ENCODE measurements at places on chromosomes 12 and 14.

- DNase-seq = peak; percentile 57
Measured at GRCh38 chr12:118842866-118843265, 138.5 kb upstream of the SRRM4 start.

- DNase-seq = no peak
Measured at GRCh38 chr14:71448431-71449315, 483.6 kb upstream of the RGS6 start.

GRCh38 chr12:105741786-105742566, 396.8 kb downstream of the NUAK1 start:
- peak; percentile 46 for DNase-seq

GRCh38 chr12:106176560-106176959, 37.8 kb upstream of the NUAK1 start:
- DNase-seq = no peak

GRCh38 chr14:65414961-65415589, 2.5 kb downstream of the FUT8 start:
- peak; percentile 53 for DNase-seq

GRCh38 chr14:101507836-101508150, 53.5 kb upstream of the DIO3 start:
- no peak for DNase-seq

GRCh38 chr14:34231626-34232025, 230.4 kb downstream of the SPTSSA start:
- DNase-seq = no peak

DNA sequence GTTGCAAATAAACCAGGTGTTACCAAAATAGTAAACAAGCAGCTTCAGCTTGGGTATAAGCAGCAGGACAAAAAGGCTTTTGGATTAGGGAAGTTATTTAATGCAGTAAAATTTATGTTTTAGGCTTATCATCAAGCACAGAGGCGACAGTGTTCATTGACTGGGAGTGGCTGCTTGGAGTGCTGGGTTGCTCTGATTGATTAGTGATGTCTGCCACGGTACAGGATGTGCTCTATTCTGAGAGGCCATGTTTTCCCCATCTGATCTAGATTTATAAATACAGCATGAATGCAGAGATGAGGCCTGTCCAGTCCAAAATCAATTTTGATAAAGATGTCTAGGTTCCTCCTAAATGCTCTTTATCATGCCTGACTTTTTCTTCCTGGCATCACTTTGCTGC, 83.5 kb downstream of the MAP1LC3B2 start:
- no peak for DNase-seq

- no peak for DNase-seq
Measured at GRCh38 chr14:102544747-102545460, 35.3 kb upstream of the ANKRD9 start.

DNA sequence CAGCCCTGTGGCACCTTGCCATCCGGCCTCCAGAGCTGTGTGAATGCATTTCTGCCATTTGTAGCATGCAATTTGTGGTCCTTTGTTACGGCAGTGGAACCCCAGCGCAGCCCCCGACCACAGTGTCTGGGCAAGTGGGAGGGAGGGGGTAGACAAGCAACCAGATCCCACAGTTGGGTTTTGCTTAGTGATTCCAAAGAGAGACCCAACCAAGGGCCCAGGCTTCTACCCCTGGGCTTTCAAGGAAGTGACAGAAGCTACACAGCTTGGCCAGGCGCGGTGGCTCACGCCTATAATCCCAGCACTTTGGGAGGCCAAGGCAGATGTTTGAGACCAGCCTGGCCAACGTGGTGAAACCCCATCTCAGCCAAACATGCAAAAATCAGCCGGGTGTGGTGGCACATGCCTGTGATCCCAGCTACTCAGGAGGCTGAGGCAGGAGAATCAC, 17.8 kb downstream of the ZBTB42 start:
- no peak for DNase-seq

- no peak for DNase-seq
Measured at GRCh38 chr12:120126635-120127005, 10.1 kb upstream of the RAB35 start.

DNA sequence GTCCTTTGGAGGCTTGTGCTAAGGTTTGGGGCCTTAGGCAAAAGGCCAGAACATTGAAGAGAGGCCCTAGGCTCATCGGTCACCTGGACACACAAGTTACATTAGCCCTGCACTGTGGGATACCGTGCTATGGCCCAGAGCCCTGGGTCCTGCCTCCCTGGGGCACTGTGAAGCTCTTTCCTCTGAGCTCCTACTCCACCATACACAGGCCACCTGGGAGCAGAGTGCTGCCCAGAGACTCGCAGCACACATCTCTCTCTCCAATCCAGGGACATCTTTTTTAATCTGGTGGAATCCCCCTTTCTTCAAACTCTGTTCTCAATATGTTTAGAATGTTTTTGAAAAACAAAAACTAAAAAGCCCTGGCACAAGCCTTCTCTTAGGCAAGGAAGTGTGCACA, 314.2 kb upstream of the RGS6 start:
- DNase-seq = no peak

GRCh38 chr14:61247935-61248334, 33.2 kb downstream of the TMEM30B start:
- no peak for DNase-seq

DNA sequence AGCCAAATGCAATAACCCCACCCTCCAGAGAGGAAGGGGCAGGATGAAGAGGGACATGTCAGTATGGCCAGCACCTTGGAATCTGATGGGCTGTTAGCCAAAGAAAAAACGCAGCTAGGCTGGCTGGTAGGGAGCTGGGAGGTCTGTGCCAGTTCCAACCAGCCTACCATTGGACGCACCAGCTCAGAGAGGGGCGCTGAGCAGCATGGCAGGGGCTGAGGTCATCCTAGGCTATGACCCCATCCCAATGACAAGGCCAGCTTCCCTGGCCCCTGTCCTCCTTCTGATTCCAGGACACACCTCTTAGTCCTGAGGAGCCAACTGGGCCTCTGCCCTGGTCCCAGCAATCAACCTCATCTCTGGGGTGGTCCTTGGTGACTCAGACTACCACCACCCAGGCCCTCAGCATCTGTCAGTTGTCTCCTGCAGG, 12.2 kb downstream of the ACTN1 start:
- DNase-seq = no peak

GRCh38 chr14:32202491-32202997, 525 bp downstream of the RNU6-8 start:
- DNase-seq = peak; percentile 50

DNA sequence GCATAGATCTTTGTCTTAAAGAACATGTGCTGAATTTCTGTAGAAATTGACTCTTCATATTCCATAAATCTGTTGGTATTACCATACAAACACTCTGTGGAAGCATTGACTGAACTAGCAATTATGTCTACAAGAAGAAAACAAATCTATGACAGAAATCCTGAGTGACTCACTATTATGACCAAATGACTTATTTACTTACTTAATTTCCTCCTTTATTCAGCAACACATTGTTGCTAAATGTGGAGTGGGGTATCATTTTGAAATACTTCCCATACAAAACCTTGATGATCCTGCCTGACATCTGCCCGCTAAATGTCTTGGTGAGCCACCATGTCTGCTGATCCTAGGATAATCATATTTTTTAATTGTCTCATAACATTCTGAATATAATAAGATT, 99.1 kb upstream of the SLCO1C1 start:
- no peak for DNase-seq

DNA sequence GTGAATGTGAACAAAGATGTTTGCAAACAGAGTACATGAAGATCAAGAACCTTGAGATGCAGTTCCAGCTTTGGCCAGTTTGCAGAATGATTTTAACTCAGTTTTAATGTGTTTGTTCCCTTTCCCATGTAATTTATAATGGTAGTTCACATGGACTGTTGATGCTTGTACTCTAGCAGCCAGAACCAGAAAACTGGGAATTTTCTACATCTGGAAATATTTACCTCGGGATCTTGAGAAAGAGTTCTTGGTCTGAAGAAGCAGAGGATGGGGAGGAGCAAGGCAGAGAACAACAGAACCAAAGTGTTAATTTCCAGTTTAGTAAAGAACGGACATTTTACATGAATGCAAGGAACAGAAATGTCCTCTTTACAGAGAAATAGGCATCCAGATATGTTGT, 37.0 kb upstream of the PMCH start:
- DNase-seq = no peak

GRCh38 chr14:69694730-69695281, 72.1 kb upstream of the SRSF5 start:
- no peak for DNase-seq

GRCh38 chr12:104724992-104725585, 233.0 kb downstream of the SLC41A2 start:
- DNase-seq = no peak

- DNase-seq = no peak
Measured at GRCh38 chr14:54220071-54220703, 176.6 kb upstream of the CDKN3 start.

- no peak for DNase-seq
Measured at GRCh38 chr12:127383281-127383680, 883.7 kb upstream of the TMEM132C start.

DNA sequence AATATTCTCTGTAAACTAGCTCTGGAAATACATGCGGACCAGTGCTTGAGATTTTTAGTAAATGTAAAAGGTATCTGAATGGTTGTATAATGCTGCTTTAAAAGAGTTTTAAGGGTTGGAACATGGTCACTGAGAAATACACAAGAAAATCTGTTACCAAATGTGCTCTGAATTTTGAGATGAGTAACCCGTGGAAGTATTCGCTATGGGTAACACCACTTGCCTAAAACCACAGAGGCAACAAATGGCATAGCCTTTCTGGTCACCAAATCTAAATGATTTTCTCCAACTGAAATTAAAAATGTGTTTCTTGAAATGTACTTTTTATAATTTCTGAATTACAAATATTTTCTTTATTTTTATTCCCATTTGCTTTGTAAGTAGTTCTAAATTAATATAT, 745.7 kb downstream of the DIO2 start:
- no peak for DNase-seq

GRCh38 chr12:54734196-54734950, 86.2 kb upstream of the DCD start:
- DNase-seq = no peak

DNA sequence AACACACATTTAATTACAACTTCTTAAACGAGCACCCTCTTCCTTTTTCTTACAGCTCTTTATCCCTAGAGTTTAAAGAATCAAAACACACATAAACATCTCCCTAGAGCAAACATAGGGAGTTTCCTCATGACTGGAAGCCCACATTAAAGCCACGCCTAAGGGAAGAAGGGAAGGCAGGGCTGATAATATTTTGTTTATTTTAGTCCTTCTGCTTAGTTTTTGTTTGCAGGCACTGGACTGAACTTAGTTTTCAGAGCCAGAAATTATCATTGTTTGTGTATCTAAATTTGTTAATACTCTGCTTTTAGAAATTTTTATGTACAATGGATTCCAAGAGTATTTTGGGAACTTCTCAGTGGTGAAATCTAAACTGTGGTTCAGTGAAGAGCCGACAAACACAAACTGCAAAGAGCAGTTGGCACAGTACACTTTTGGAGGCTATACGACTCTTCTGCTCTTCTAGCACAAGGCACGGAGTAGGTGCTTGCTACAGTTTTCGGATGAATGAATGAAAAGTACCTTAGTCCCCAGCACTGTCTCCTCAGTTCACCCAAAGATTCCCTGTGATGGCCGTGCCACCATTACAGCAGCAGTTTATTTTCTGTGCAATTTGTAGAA, 17.6 kb upstream of the AMIGO2 start:
- no peak for DNase-seq

GRCh38 chr14:61690039-61690438, 5.3 kb upstream of the HIF1A start:
- no peak for DNase-seq

DNA sequence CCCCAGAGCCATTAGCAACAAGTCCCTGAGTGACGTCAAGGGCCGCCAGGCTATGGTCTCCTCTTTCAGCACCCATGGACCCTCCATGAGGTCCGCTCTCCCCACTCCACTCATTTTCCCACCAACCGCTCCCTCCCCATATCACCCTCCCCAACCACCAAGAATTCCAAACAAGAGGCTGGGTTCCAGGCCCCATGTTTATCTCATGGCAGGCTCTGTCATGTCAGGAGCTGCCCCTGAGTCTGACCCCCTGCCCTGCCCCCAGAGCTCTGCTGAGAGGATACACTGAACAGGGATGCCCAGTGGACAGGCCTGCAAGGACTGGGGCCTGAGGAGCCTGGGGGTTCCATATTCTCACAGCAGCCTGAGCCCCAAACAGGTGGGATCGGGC, 21.6 kb upstream of the SMUG1 start:
- DNase-seq = no peak

- no peak for DNase-seq
Measured at GRCh38 chr14:75630695-75631452, 29.8 kb downstream of the ERG28 start.

DNA sequence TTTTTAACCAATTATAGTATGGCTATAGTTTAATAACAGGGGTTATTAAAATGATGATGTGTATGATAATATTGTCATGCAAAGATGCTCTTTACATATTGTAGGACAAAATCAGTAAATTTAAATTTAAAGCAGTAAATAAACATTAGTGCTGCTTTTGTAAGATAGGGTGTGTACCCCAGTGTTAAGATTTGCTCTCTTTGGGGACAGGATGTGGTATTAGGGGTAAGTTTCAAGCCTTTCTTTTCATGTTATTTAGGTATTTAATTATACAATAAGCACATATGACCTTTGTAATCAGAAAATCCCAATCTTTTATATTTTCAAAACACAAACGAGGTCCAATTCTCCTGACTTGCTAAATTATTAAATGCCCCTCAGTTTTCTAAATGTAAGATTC, 39.7 kb upstream of the RPH3A start:
- no peak for DNase-seq

DNA sequence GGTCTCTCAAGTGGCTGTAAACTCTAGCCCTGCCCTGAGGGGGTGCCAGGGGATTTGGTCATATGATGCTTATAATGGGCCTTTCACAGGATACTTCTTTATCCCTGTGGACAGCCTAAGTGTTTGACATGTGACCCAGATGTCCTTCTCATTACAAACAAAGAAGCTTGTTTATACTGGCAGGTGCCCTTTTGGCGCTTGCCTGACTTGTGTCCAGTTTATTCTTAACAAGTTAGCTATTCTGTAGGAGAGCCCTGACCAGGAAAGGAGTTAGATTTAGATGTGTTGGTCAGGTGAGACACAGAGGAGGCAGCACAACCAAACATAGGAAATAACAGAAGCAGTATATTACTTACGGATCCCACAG, 51.9 kb downstream of the CCDC91 start:
- DNase-seq = no peak

- DNase-seq = no peak
Measured at GRCh38 chr12:49294086-49294803, 702 bp upstream of the PRPH start.

GRCh38 chr12:57381693-57382220, 49.1 kb downstream of the R3HDM2 start:
- no peak for DNase-seq

DNA sequence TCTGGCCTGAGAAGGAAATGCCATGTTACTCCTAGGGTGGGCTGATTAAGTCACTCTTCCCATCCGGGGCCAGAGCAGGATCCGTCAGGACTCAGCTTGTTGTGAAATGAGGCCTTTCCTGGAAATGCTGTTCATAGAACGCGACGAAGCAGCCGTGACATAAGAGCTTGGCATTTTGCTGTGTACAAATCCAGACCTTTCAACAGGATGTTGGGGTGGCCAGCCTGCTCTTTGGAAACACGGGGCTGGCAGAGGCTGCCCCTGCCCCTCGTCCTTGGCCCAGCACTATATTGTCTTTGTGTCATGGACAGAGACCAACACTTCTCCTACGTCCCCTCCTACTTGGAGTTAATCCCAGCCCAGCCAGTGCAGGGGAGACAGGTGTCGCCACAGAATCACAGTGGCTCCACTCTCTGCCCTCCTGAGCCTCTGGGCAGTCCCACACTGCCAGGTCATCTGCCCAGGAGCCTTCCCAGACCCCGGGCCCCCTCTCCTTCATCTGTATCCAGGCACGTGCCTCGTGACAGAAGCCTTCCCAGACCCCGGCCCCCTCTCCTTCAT, 18.6 kb upstream of the EIF5 start:
- no peak for DNase-seq

Measured in NCI-H1694 (cell line).